ENCODE measurements at places on chromosomes 7 and 10.

DNA sequence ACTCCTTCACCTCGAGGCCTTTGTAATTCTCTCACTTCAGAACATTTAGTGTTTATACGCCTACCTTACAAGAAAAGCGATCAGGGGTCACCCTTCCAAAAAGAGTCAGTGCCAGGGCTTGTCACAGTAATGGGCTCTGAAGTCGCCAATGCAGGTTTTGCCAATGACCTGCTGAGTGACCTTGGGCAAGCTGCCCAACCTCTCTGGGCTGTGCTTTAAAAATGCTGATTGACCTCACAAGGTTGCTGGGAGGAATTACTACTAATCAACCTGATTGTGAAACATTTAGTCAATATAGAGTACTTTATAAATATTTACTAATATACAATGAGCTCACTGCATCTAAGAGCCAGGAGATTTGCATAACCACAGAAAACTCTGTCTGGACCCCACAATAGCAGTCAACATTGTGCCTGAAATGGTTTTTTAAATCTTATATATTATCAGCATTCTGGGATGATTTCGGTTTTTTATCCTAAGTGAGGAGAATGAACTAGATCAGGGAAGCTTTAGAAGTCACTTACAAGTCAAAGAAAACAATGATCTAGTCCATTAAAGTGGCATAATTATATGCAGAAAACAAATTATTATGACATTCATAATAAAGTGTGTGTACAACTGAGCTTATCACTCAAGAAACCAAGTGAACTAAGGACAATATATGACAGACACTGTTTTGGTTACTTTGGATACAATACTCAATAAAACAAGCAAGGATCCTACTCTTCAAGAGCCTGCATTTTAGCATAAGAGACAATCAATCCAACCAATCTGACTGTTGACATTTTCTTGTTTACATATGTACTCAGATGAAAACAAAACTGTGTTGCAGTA, 290.5 kb downstream of the SORCS1 start:
- no peak for DNase-seq

- no peak for DNase-seq
Observed at GRCh38 chr10:92834331-92834730, 14.0 kb upstream of the EXOC6 start.

DNA sequence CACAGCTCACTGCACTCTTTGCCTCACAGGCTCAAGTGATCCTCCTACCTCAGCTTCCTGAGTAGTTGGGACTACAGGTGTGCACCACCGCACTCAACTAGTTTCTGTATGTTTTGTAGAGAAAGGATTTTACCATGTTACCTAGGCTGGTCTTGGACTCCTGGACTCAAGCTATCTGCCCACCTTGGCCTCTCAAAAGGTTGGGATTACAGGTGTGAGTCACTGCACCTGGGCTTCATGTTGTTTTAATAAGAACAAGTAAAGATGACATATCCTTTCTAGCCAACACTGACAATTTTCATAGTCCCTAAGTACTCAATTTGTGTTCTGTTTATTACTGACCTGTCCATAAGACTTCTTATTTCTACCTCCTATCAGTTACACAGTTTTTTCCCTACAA, 16.8 kb downstream of the SEMA3C start:
- DNase-seq, result no peak

GRCh38 chr7:101733713-101734475, 83.5 kb upstream of the CUX1 start:
- DNase-seq, result no peak

DNA sequence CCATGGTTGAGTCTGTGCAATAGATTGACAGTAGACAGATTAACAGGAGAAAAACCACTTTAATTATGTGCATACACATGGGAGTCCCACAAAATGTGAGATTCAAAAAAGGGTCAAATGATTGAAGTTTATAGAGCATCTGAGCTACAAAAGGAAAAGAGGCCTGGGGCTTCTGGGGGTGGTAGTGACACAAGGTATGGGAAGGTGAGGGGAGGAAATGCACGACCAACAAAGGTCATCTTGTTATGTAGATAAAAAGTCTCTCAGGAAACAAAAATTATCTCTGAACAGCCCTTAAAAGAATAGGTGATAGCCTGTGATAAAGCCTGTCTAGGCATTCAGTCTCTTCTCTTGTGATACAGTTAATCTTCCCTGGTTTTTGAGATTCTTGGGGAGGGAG, 141.7 kb downstream of the SEC23IP start:
- no peak for DNase-seq

DNA sequence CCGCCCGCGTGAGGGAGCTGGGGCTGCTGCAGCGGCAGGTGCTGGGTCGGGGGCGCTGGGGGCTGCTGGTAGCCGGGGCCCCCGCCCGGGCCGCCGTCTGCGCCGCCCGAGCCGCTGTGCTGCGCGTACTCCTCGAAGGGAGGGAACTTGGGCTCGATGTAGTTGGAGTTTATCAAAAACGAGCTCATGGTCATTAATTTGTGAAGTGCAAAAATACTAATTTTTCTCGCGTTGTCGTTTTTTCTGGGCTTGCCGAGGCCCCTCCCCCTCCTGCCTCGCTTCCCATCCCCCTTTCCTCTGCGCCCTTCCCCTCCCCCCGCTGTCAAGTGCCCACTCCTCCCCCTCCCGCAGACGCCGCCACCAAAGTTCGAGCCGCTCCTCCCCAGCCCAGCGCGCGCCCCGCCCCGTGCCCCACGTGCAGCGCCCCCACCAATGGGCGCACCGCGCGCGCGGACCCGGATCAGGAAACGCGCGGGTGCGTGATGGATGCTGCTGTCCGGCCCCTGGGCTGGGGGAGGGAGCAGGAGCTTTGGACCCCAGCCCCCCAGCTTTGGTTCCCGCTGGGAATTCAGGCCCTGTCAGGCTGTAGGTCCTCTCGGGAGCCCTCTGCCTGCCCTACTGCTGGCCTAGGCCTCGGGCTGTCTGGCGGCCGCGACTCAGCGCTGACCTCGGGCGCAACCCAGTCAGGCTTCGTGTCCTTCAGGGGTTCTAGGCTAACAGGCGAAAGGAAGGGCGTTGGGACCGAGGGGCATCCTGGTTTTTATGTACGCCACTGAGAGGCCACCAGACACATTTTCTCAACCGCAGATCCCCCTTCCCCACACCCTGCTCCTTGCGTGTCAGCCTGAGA, at the start of gene HOXA4:
HOXA4 (minus strand) TSS at position 218 of the 850 bp plus-strand sequence; CDS start at position 194, 24 bp downstream.
- DNase-seq, result peak; percentile 63

- DNase-seq, result no peak
Observed at GRCh38 chr10:3588816-3589215, 196.2 kb downstream of the KLF6 start.

GRCh38 chr10:33022090-33022489, 64.1 kb upstream of the ITGB1 start:
- no peak for DNase-seq

DNA sequence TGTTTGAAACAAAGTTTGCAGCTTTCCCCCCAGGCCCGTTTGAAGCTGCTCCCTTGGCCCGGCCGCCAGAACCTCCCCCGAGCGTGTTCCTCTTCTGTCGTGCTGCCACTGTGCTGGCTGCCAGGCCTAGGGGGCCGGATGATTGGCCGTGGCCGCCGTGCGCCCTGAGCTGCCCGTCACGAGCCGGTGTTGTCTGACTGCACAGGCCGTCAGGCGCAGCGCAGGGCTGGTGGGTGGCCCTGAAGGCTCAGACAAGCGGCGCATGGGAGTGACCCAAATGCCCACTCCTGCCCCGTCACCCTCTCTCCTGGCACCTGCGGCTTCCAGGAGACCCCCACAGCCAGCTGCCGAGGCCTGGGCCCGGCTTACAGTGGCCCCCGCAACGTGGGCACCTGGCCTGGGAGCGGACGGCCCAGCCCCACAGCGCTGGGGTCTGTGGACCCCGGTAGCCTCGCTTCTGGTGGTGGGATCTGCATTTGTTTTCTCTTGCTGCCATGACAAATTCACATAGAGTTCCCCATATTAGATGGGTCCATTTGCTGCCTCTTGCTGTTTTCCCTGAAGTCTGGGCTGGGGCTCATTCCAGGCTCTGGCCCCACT, 13.1 kb downstream of the JAKMIP3 start:
- DNase-seq, result no peak

- DNase-seq, result no peak
Observed at GRCh38 chr10:109698086-109698485, 225.2 kb downstream of the XPNPEP1 start.

- no peak for DNase-seq
Observed at GRCh38 chr10:13816195-13816925, 229.6 kb downstream of the PRPF18 start.

DNA sequence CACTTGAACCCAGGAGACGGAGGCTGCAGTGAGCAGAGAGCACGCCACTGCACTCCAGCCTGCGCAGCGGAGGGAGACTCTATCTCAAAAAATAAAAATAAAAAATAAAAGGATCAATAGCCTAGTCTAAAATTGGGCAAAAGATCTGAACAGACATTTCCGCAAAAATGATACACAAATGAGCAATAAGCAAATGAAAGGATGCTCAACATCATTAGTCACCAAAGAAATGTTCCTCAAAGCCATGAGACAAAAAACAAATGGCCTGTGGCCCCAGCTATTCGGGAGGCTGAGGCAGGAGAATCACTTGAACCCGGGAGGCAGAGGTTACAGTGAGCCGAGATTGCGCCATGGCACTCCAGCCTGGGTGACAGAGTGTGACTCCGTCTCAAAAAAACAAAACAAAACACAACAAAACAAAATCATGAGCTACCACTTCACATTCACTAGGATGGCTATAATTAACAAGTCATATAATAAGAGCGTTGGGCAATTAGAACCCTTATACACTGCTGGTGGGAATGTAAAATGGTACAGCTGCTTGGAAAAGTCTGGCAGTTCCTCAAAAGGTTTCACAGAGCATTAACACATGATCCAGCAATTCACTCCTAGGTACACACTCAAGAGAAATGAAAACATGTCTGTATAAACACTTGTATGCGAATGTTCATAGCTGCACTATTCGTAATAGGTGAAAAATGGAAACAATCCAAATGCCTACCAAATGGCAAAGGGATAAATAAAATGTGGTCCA, 3.1 kb downstream of the DAGLB start:
- no peak for DNase-seq

GRCh38 chr10:88116481-88116880, 253.1 kb downstream of the PTEN start:
- DNase-seq, result no peak

Data from stimulated activated CD4-positive, alpha-beta T cell treated with anti-CD3 and anti-CD28 coated beads, TNF-alpha, amount 100 ng/mL, for 24 hours (primary cell).